Stimulated activated CD4-positive, alpha-beta T cell treated with anti-CD3 and anti-CD28 coated beads, Interleukin-2, amount 100 ng/mL, for 24 hours (primary cell): ENCODE measurements at places on chromosomes 7 and 10.

DNA sequence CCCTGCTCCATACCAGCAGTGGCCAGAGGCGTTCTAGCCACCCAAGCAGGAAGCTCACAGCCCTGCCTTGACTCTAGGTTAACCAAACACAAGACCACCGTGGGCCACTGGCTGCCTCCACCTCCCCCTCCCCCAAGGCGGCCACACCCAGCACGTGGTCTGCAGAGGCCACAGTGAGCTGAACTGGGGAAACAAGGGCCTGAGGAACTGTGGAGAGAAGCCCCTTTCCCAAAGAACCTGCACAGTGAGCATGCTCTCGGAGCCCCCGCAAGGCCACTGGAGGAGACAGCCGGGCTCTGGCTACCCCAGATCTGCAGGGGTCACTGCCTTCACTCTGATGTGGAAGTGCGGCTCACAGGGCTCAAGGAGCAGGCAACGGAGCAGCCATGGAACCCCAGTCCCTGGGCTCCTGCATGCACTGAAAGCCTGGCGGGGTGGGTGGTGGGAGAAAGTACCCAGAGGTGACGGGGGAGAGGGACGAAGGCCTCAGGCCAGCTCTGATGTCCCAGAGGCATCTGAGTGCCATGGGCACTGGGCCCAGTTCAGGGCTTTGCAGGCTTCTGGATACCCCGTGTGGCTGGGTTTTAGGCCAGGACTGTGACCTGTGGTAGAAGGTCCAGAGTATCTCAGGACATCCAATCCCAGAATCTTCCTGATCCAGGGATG, 189.2 kb downstream of the EBF3 start:
- DNase-seq, result no peak

DNA sequence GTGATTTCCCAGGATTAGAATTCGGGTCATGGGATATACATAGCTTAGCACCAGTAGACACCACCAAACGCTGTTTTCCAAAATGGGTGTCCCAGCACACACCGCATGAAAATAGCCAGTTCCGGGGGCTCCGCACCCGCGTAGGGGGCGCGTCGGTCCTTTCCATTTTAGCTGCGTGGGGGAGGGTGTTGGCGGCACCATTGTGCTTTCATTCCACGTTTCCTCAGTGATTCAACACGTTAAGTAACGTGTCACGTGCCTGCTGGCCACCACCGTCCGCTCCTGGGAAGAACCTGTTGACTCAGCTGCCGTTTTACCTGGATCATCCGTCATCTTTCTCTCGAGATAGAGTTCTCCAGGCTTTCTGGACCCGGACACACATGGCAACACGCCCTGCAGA, 25.6 kb upstream of the ADGRA1 start:
- DNase-seq, result no peak

GRCh38 chr7:97078023-97078969, 39.2 kb upstream of the SDHAF3 start:
- DNase-seq, result no peak

- no peak for DNase-seq
Observed at GRCh38 chr7:127901895-127902703, 129.1 kb downstream of the LRRC4 start.

DNA sequence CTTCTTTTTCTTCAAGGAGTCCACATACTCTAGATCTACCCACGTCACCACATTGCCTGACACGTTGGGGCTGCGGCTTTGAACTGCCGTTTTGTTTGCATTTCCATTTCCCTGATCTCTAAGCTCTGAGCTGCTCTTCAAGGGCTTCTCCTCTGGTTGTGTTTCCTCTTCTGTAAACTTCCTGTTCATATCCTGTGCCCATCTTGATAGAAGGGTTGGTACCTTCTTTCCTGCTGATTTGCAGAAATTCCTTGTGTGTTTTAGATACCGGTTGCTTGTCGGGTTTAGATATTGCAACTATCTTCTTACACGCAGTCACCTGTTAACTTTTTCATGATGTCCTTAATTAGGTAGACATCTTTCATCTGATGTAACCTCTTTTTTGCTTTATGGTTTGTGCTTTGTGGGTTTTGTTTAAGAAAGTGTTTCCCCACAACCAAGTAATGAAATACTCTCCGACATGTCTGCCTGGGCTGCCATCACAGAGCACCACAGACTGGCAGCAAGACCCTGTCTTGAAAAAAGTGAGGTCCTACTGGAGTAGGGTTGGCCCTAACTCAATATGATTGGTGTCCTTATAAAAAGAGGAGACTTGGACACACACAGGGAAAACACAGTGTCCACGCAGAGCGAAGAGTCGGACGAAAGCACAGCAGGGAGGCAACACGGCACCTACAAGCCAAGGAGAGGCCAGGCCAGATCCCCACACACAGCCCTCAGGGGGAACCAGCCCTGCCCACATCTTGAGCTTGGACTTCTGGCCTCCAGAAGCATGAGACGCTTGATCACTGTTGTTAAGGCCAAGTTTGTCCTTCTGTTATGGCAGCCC, 99.1 kb upstream of the PDGFA start:
- DNase-seq, result peak; percentile 58

GRCh38 chr7:93245525-93246432, 13.6 kb downstream of the VPS50 start:
- no peak for DNase-seq
